ENCODE measurements at places on chromosomes 12 and 14.
A peak's percentile ranks its signal among the peaks of the same experiment; 100 is the strongest.

GRCh38 chr12:74051848-74052247 lies 485.8 kb upstream of the ATXN7L3B start:
- DNase-seq = no peak

- no peak for DNase-seq
Observed at GRCh38 chr12:130357729-130358330, 20.1 kb downstream of the PIWIL1 start.

DNA sequence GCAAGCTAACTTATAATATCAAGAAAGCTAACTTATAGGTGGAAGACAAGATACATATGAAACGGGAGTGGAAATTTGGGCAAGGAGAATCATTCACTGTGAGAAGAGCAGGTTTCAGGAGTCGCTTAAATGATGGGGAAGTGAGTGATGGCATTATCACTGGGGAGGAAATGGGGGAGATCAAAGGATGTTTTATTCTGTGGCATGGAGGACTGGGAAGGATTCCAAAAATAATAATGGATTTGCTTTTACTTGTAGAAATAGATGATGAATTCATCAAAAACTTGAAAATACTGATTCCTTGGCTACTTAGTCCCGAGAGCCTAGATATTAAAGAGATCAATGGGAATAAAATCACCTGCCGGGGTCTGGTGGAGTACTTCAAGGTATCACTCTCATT lies 47.8 kb downstream of the SAV1 start:
- DNase-seq = no peak

- DNase-seq = no peak
Observed at GRCh38 chr12:111505601-111506036, 93.5 kb downstream of the ATXN2 start.

DNA sequence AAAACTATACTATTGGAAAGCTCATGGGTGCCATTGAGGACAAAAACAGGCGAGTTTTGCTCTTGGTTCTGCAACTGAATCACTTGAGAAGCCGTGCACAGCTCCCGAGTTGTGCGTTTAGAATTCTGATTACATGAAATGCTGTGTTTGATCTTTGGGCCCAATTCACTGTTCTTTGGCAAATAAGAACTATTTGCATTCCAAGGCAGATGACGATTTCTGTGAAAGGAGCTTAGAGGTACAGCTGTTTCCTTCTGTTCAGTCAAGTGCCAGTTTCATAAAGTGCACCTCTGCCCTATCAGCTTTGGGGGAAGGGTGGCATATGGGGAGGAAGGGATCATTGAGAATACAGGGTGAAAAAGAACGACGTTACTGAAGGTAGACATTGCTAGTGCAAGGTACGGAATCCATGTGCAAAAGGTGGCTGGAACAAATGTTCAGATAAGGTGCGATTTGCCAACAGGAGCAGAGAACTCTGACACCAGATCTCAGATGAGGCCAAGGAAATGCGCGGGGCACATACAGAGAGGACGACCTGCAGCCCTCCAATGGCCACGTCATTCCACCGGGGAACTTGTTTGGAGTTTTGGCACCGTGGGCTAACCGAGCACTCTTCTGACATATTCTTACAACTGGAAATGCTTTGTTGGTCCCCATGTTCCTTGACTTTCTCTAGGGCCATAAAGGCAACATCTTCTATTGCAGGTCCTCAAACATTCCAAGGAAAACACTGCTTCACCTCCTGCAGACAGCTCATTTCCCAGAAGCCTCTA lies 30.1 kb downstream of the TCHP start:
- DNase-seq = no peak

- DNase-seq = no peak
Observed at GRCh38 chr12:109717390-109718357, 4.0 kb downstream of the FAM222A start.

DNA sequence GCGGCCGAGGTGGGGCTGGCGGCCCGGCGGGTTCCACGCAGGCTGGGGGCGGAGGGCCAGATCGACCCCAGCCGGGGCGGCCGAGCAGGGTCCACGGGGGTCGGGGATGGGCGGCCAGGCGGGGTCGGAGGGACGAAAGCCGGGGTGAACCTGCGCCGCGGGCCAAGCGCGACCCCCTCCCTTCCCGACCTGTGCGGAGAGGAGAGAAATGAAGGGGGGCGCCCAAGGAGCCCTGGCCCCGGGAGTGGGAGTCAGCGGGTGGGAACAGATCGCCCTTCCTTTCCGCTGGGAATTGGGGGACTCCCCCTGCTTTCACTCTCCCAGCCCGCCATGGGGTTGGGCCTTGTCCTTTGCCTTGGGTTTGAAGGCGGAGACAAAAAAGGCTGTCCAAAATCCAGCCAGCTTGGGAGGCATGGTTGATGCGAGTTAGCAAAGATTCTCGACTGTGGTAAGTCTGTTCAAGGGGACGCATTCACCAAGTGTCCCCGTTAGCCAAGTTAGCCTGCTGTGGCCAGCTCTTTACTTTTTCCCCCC lies 559 bp upstream of the CKAP4 start:
- DNase-seq = peak; percentile 35

GRCh38 chr12:102484428-102484958 lies 4.1 kb upstream of the IGF1 start:
- peak; percentile 58 for DNase-seq

GRCh38 chr12:89828575-89828974 lies 119.9 kb upstream of the ATP2B1 start:
- no peak for DNase-seq

- no peak for DNase-seq
Observed at GRCh38 chr12:108759924-108760323, 28.6 kb upstream of the CORO1C start.

DNA sequence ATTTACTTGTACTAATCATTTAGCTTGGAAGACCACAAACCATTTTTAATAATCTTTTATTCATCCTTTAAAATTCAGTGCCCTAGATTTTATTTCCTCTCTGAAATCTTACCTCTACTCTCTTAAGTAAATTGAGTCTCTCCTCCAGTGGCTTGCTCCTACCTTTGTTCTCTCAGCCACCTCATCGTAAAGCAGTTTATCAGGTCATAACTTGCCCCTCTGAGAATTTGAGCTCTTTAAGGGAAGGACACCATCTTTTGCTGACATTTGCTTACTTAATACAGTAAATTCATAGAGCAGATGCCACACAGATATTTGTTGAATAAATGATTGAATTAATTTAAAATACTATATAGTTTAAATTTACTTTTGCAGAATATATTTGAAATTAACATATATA lies 794.3 kb downstream of the C12orf50 start:
- no peak for DNase-seq

GRCh38 chr14:86217523-86217922 lies 687.6 kb downstream of the FLRT2 start:
- no peak for DNase-seq
